Stimulated activated CD4-positive, alpha-beta T cell treated with anti-CD3 and anti-CD28 coated beads, Interleukin-12 subunit alpha, Interleukin-12 subunit beta, amount 100 ng/mL, for 48 hours (primary cell): ENCODE measurements at places on chromosomes 1 and 21.

- no peak for DNase-seq
These were observed 34.2 kb downstream of the NEK2 start for GRCh38 chr1:211641044-211641800.

GRCh38 chr1:32830092-32830852, 12.8 kb downstream of the S100PBP start:
- DNase-seq: no peak

- no peak for DNase-seq
These were observed 153.6 kb upstream of the SAMSN1 start for GRCh38 chr21:14699433-14700407.

DNA sequence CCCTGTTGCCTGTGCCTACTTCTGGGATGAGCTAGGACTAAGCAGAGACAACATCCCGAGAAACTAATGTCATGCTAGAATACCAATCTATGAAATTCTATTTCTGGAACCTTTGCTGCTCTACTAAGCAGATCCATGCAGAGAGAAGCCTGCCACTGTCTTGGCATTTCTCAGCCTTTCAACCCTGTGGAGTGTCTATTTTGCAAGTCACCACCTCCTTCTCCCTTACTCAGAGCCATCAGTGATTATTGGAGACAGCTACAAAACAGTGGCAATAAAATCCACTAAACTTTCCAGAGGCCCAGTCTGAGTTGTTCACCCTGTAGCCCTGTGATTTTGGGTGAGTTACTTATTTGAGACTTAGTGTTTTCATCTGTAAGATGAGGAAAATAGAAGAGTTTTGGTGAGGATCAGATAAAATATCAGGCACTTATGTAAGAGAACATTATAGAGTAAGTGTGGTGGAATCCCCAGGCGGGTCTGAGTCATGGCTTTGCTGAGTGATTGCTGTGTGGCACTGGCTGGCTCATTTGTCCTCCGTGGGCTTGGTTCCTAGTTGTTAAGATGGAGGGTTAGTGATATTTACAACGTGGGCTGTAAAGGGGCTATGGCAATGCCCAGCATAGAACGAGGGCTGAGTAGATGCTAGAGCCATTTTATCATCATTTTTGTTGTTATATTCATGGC, 61.1 kb downstream of the FMN2 start:
- no peak for DNase-seq

DNA sequence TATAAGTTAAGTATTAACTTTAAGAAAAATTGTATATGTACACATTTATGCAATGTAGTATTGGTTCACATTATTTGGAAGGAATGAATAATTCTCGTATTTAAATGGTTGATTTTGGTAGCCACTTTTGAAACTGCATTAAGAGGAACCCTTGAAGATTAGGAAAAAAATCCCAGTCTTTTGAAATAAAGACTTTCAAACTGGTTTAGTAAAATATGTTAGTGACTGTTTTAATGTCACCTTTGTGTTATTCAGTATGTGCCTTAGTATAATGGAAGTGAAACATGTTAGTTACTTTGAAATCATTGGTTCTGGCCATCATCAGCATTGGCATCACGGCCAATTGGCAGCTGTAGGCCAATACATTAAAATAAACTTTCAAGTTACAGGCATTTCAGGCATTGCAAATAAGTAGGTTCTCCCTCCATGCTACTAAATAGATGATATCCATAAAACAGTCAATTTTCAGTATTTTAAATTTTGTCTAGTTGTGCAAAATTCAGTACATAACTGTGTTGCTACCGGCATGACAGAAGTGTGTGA, 4.4 kb downstream of the MIER1 start:
- DNase-seq: no peak

DNA sequence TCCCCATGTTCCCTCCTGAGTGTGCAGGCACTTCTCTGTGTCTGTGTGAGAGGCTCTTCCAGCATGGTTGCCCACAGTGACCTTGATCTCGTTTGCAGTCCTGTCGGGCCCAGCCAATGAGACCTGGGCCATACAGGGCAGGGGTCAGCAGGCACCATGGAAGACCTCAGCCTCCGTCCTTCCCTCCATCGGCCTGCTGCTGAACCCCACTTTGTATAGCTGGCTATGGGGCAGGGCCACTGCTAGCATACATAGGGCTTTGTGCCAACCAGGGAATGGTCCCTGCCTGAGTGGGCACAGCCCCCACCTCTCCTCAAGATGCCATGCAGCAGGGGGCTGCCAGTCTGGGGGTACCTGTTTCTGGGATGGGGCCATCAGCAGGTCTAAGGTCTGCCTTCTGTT, 3.8 kb downstream of the C1orf35 start:
- DNase-seq: no peak

GRCh38 chr21:44292812-44293195, 7.0 kb upstream of the PFKL start:
- DNase-seq: no peak

DNA sequence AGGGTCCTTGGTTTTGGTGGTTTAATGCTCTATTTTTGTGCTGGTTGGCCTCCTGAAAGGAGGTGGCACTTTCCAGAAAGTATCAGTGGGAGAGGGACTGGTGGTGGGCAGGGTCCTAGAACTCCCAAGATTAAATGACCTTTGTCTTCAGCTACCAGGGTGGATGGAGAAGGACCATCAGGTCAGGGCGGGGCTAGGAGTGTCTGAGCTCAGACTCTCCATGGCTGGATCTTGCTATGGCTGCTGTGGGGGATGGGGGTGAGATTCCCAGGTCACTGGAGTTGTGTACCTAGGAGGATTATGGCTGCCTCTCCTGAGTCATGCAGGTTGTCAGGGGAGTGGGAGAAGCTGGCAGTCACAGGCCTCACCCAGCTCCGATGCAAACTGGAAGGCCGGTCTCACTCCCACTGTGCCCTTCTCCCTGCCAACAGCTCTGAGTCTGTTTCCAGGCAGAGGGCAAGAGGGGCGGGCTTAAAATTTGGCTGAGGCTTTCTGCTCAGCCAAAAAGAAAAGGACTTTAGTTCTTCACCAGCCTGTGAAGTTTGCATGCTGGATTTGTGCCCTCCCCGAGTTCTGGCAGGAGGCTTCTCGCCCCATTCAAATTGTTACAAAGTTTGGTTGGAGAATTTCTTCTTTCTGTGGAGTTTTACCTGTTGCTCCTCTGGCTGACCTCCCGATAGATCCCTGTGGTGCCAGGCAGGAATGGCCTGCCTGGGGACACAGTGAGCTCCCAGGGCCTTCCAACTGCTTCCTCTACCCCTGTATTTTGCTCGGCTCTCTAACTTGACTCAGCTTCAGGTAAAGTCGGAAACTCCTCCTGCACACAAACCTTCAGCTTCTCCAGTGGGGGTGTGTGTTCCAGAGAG, 13.1 kb upstream of the KYAT3 start:
- DNase-seq: no peak

DNA sequence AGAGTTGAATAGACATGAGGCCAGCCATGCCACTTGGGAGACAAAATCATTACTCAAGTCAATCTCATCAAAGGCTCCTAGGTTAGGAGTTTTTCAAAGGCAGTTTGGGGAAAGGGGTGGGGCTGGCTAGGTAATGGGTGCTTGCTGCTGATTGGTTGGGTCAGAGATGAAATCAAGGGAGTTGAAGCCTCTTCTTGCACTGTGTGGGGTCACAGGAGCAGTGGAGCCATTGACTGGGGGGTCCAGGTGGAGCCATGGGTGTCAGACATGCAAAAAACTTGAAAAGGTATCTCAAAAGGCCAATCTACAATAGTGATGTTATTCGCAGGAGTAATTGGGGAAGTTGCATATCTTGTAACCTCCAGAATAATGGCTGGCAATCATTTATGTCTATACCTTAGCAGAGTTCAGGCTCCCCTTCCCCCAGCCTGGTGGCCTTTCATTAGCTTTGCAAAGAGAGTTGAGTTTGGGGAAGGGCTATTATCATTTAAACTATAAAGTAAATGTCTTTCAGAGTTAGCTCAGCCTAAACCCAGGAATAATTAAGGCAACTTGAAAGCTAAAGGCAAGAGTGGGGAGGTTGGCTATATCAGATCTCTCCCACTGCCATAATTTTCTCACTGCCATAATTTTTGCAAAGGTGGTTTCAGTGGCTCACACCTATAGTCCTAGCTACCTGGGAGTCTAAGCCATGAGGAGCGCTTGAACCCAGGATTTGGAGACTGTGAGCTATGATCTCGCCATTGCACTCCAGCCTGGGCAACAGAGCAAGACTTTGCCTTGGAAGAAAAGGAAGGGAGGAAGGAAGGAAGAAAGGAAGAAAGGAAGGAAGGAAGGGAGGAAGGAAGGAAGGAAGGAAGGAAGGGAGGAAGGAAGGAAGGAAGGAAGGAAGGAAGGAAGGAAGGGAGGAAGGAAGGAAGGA, 7.8 kb upstream of the PINK1 start:
- no peak for DNase-seq

DNA sequence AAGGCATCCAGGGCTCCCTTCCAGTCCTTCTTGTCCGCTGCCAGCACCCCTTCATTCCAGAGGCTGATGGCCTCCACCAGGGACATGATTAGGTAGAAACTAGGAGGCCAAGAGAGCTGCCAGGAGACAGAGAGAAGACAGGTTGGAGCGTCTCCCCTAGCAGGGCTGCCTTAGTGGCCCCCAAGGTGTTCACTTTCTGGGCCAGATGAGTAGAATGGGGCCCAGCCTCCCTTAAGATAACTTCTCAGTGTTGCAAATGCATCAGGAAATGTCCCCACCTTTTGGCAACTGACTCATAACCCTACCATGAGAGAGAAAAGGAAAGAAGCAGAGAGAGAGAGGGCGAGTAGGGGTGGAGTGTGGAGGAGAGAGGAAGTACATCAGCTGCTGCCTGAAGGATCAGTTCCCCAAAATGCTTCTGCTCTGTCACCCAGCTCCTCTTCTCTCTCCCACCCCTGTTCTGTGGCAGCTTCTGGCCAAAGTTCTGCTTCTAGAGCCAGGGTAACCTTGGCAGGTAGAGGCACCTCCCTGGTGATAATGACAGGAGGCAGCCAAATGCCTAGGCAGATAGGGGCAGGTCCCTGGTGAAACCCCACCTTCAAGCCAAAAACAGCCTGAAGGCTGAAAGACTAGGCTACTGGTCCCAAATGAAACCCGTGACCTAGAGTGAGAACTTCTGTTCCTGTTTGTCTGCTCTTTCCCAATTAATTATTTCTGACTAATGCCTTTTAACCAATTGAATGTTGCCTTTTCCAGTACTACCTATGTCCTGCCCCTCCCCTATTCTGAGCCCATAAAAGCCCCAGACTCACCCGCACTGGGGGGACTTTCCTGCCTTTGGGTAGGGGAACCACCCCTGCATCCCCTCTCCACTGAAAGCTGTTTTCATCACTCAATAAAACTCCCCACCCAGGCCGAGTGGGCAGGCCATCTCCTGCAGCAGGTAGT, at the start of gene NCF2:
Gene NCF2 (minus strand): TSS at position 216 of the 948 bp plus-strand sequence. CDS start 130 bp downstream, at position 86.
- DNase-seq: no peak
